ENCODE measurements at places on chromosomes 6 and 20.
A peak's percentile ranks its signal among the peaks of the same experiment; 100 is the strongest.

GRCh38 chr6:84836366-84836765, 72.0 kb upstream of the TBX18 start:
- no peak for DNase-seq

- DNase-seq: no peak
These were observed 83.4 kb downstream of the RSPH3 start for GRCh38 chr6:158916617-158917016.

DNA sequence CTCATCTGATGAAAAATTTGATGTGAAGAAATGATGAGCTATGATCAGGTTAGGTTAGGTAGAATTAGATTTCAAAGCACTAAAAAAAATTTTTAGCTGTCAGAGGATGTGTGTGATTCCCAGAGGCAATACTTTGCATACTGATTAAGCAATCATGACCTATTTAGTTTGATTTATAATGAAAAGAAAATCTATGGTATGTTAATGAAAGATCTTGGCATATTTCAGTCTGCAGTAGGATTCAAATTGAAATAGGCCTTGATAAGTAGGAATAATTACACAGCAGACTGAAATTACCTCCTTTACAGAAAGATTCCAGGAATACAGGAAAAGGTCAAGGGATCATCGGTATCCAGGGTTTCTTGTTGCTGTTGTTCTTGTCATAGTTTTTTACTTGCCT, 69.3 kb downstream of the HDDC2 start:
- no peak for DNase-seq

DNA sequence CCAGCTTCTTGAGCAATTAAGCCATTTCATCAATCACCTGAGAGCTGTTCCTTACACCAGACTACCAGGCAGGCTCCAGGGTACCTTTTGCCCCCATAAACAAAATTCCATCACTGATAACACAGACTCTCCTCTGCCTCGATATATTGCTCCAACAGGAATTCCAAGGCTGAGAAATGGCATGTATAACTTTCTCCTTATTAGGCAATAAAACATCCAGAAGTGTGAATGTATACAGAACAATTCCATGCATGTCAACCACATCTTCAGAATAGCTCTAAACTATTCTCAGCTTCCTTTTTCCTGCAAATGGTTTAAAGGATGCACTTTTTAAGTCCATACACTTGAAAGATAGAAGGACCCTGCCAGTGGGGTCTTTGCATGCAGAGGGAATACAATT, 73.8 kb downstream of the EDN3 start:
- DNase-seq: no peak

GRCh38 chr6:44223319-44224028, at the start of gene SLC29A1:
Gene SLC29A1, plus strand, starts transcription at chr6:44223595. Its CDS starts 3,719 bp downstream, at chr6:44227314.
- peak; percentile 72 for DNase-seq

GRCh38 chr6:149978610-149979009, 14.9 kb downstream of the ULBP1 start:
- no peak for DNase-seq

- peak; percentile 54 for DNase-seq
These were observed 252.8 kb downstream of the CDH26 start for GRCh38 chr20:60210779-60211617.

DNA sequence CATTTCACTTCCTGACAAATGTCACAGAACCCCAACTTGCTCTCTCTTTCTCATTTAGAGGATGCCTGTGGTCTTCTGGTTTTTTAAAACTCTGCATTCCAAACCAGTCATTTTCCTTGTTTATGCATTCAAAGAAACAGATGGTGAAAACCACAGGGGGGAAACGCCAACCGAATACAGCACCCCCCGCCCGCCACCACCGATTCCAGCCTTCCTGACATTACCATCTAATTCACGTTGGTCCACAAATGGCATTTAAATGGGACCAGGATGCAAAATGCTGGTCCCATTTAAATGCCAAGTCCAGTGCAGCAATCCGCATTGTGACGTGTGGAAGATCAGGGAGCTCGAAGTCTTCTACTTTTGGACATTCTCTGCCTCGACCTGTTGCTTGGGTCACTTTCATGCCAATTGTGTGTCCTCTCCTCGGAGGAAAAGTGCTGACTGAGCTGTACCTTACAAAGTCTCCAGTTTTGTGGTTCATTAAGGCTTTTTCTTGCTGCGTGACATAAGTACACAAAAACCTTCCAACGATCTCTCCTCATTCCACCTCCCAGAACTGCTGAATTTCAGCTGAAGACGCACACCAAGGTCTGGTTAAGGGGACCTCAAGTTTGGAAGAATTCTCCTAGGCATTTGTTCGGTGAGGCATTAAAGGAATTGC, 35.8 kb downstream of the NEDD9 start:
- DNase-seq: no peak

All from hematopoietic multipotent progenitor cell treated with erythropoietin and hydrocortisone succinate and interleukin-3 and kit ligand, for 15 days (in vitro differentiated cells).